ENCODE measurements at places on chromosomes 7 and 10.

DNA sequence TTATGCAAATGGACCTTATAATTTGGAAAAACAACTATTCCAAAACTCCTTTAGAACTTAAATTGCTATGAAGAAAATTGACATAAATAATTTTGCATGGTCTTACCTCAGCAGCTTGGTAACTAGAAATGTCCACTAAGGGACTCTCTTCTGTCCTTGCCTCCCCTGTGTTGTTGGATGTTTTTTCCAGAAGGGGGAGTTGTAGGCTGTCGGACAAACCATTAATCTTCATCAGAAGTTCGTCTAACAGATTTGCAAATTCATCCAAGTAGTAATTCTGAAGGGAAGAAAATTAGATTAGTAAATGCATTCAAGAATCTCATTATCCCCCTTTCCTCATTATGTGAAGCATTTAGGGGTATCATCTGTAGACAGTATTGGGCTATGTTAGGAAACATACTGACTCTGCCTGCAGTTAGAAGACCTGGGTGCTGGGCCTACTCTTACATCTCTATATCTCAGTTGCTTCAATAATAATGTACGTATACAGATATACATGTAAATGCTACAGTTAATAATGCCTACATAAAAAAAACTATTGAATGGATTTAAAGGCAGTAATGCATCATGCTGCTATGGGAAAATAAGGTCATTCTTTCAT is 155.6 kb downstream of the PKD1L1 start:
- no peak for DNase-seq
- no peaks in the 10 kb centered on the region for H3K36me3 ChIP-seq
- H3K27ac ChIP-seq, result no peak overlapping the region
- H3K4me3 ChIP-seq, result no peak overlapping the region
- no peaks in the 10 kb centered on the region for H3K4me1 ChIP-seq

- no peaks in the 10 kb centered on the region for H3K27me3 ChIP-seq
- no peaks in the 10 kb centered on the region for H3K36me3 ChIP-seq
- H3K4me1 ChIP-seq, result peaks cover 5% of the 10 kb centered on the region
- no peak for DNase-seq
- no peak overlapping the region for H3K4me3 ChIP-seq
- no peak overlapping the region for H3K27ac ChIP-seq
Observed at GRCh38 chr10:21981118-21981517, 22.4 kb downstream of the DNAJC1 start.

DNA sequence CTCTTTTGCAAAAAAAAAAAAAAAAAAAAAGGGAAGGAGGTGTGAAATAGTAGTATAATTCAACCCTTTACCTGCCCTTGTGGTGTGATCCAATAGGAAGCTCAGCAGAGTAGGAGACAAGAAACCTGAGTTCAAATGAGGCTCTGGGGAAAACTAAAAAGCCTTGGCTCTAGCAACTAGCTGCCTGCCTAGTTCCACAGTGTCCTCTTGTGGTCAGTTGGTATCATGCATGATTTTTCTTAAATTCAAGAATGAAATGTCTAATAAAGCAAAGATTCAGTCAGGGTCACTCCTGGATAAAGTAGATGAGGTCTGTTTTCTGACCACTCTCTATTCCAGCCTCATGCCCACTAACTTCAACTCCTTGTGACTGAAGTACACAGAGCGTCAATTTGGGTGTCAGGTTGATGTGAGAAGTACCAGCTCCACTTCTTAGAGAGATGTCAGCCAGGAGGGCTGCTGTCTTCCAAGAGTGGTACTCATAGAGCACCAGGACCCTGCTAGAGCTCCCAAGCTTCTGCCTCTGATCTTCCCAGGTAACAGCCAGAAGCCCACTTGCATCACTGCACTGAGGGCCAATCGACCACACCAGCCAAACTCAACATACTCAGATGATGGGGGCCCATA is 10.5 kb downstream of the LSM5 start:
- H3K36me3 ChIP-seq, result no peaks in the 10 kb centered on the region
- H3K4me3 ChIP-seq, result no peak overlapping the region
- H3K27ac ChIP-seq, result no peak overlapping the region
- peak; percentile 44 for DNase-seq
- no peaks in the 10 kb centered on the region for H3K27me3 ChIP-seq

DNA sequence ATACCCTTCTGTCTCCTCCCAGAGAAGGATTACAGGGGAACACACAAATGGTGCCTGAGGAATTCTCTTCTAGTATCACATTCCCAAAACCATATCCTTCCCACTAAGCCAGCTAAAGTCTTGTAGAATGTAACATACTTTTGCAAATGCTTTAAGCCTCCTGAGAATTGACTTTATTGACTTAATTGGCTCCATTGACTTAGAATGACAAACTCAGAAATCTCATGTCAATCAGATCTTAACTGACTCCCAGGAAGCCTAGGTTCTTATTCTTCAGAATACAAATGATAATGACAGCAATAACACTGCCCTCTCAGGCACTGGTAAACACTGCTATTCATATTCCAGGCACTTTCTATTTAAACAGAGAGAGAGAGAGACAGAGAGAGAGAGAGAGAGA is 356.9 kb upstream of the PRKCQ start:
- no peaks in the 10 kb centered on the region for H3K36me3 ChIP-seq
- H3K27me3 ChIP-seq, result no peaks in the 10 kb centered on the region
- H3K4me1 ChIP-seq, result no peaks in the 10 kb centered on the region

DNA sequence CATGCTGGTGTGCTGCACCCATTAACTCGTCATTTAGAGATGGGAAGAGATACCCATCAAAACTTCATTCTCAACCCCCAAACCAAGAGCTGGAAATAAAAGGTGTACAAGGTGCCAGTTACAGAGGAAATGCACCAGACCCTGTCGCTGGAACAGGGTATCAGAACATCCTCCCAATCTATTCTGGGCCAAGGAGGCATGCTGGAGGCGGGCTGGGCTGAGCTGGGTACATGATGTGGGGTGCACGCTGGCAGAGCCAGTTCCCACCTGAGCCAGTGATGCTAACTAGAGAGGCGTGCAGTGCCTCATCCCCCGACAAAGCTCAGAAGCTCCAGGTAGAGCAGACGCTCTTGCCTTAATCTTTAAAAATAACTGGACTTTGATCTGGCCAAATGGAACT is 70.1 kb downstream of the NPSR1 start:
- DNase-seq, result no peak
- no peak overlapping the region for H3K4me3 ChIP-seq
- no peaks in the 10 kb centered on the region for H3K4me1 ChIP-seq
- H3K36me3 ChIP-seq, result no peaks in the 10 kb centered on the region
- H3K27me3 ChIP-seq, result no peaks in the 10 kb centered on the region
- H3K27ac ChIP-seq, result no peak overlapping the region

DNA sequence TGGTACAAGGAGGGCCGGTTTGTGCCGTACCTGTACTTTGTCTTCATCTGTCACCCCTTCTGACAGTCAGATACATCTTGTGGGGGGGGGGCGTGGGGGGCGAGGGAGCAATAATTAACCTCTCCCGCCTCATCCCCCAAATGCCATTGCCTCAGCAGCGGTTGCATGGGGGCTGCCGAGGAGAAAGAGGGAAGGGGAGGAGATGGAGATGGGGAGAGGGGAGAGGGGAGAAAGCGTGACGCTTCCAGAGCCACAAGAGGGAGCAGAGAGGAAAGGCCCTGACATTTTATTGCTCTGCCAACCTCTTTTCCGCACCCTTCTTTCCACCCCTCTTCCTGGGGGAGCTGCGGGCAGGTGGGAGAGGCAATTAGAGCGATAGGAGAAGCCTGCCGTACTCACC is 11.8 kb downstream of the KAZALD1 start:
- no peak overlapping the region for H3K27ac ChIP-seq
- DNase-seq, result no peak
- no peak overlapping the region for H3K4me3 ChIP-seq

DNA sequence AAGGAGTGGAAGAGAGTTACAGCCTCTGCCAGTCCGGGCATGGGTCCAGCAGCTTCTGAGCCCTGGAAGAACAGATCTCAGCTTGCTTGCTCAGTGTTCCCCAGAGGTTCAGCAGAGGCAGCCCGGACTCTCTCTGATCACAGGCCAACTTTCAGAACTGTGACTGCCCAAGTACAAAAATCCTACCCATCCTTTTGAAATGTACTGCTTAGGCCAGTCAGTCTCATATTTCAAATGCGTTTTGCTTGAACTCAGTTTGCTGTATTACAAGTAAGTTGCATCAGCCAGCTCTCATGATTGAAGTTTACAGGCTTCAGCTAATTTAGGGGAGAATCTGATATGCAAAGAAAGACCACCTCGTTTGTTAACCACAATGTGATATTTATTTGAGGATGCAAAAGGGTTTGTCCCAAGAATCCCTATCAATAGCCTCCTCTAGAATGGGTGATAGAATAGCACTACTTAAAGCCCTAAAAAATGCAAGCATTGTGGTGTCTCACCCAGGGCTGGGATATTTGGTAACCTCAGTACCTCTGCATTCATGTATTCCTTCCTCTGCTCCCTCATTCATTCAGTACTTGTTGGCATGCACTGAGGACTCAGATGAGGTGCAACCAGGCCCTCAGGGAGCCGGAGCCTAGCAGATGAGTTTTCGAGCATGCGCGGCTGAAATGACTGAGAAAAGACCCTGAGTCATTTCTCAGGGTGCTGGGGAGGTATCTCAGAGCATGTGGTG is 7.0 kb downstream of the AIMP2 start:
- H3K27ac ChIP-seq, result no peak overlapping the region
- H3K4me3 ChIP-seq, result no peak overlapping the region

- H3K4me3 ChIP-seq, result peak overlapping the region; percentile 62
- DNase-seq, result no peak
- no peaks in the 10 kb centered on the region for H3K36me3 ChIP-seq
- no peaks in the 10 kb centered on the region for H3K27me3 ChIP-seq
- H3K4me1 ChIP-seq, result peaks cover 3% of the 10 kb centered on the region
- no peak overlapping the region for H3K27ac ChIP-seq
Observed at GRCh38 chr7:93232673-93233018, 480 bp downstream of the VPS50 start.

DNA sequence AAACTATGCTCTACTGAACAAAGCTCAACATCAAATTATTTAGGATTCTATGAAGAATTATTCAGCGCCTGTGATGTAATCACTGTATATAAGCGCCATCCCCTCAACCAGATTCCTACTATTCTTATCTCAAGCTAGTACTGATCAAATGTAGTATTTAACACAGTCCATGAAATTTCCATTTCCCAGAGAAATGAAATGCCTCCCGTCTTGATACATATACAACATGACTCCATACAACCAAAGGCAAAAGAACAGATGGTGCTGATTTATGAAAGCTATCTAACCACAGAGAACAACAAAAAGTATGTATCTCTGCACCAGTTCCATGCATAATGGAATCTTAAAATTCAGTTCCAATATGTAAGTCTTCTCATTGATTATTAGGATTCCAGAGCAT is 406.1 kb downstream of the PARD3 start:
- no peaks in the 10 kb centered on the region for H3K36me3 ChIP-seq
- no peak overlapping the region for H3K4me3 ChIP-seq
- H3K4me1 ChIP-seq, result no peaks in the 10 kb centered on the region
- DNase-seq, result no peak
- no peak overlapping the region for H3K27ac ChIP-seq

- no peak overlapping the region for H3K27ac ChIP-seq
- DNase-seq, result no peak
- no peaks in the 10 kb centered on the region for H3K36me3 ChIP-seq
Observed at GRCh38 chr10:16820421-16820820, 3.2 kb upstream of the RSU1 start.

DNA sequence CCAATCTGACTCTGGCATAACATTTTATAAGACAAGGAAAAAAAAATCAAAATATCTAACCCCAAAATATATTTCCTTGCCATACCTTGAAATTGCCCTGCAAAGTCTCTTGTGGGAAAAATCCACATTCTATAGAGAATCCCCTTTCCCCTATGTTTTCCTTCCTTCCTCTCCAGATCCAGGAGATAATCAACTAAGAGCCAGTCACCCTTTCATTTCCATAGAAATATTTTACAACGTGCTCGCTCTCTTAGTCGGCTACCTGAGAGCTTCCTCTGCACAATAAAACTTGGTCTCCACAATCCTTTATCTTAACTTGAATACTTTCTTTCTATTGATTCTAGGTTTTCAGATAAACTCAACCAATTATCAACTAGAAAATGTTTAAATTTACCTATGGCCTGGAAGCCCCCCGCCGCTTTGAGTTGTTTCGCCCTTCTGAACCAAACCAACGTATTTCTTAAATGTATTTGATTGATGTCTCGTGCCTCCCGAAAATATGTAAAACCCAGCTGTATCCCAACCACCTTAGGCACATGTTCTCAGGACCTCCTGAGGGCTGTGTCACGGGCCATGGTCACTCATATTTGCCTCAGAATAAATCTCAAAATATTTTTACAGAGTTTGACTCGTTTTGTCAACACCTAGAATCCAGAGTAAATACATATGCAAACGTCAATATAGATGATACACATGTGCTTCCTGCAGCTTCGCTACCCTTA is 869 bp downstream of the PSAP start:
- H3K36me3 ChIP-seq, result no peaks in the 10 kb centered on the region
- DNase-seq, result no peak
- H3K4me1 ChIP-seq, result peaks cover 26% of the 10 kb centered on the region
- H3K4me3 ChIP-seq, result peak overlapping the region; percentile 93
- H3K27me3 ChIP-seq, result no peaks in the 10 kb centered on the region

DNA sequence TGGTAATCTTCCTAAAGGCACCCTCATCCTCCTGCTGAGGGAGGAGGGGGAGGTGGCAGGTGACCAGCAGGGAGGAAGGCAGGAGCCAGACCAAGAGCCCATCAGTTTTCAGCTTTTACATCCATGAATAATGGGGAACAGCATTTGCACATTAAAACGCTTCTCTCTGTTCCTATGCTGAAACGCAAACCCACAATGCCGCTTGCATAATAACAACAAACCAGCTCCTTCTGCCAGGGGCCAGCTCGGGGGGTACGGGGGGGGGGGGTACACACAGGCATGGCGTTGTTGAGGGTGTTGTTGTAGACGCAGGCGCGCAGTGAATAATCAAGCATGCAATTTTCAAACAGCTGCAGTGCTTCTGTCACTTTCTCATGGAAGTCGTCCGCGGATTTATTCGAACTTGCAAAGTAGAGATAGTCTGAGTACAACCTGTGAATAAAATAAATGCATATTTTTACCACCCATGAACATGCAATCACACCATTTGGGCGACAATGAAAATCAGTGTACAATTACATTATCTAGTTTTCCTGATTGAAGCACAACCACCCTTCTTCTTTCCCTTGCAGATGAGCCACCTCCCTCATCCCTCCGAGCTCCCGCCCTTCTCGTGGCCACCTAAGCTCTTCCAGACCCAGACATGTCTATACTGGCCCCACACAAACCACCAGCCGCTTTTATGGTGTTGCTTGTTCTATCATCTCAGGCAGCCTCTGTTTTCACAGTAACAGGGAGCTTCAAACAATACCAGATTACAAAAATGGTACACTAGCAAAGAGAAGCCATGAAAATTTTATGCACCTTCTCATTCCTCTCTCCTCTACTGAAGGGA is 72.2 kb downstream of the CHST15 start:
- DNase-seq, result no peak
- no peak overlapping the region for H3K4me3 ChIP-seq
- H3K27ac ChIP-seq, result no peak overlapping the region
- no peaks in the 10 kb centered on the region for H3K4me1 ChIP-seq

- H3K4me3 ChIP-seq, result no peak overlapping the region
- DNase-seq, result no peak
- peaks cover 7% of the 10 kb centered on the region for H3K4me1 ChIP-seq
- no peaks in the 10 kb centered on the region for H3K36me3 ChIP-seq
- peak overlapping the region; percentile 45 for H3K27ac ChIP-seq
Observed at GRCh38 chr7:696812-697551, 29.5 kb upstream of the DNAAF5 start.
